ENCODE measurements at places on chromosomes 12 and 14.

DNA sequence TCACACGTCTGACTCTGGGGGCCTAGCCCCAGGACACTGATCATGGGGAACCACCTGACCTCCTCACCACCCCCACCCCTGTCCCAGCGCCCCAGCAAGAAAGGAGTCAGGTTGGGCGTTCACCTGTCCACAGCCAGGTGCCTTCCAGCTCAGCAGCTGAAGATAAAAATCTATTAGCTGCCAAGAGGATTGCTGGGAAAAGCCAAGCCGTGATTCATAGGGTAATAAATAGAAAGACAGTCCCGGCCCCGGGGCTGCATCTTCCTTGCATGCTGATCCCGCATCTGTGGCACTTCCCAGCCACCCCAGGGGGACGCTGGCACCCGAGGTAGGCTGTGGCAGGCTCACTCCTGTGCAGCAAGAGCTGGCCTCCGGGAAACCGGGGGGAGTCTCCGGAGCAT lies 70.2 kb upstream of the NCOR2 start:
- no peak for DNase-seq

DNA sequence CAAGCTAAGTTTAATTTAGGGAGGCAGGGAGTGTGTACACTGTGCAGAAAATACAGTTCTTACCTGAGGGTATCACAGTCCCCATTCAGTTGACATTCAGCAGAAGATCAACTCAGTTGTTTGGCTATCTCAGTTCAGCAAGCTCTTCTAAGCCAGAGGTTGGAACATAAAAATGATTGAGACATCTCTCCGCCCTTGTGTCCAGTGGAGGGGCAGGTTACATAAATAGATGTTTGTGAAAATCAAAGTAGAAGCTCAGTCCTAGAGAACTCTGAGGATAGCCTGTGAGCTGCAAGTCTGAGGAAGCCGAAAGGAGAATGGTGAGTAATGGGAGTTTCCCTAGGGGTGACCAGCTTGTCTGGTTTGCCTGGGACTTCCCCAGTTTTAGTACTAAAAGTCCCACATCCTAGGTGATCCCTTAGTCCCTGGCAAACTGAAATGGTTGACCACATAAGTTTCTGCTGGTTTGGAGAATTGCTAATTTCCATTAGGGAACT lies 251.4 kb upstream of the ATP2B1 start:
- no peak for DNase-seq

GRCh38 chr14:47332939-47333338 lies 342.5 kb downstream of the MDGA2 start:
- DNase-seq = no peak

GRCh38 chr12:11595080-11595479 lies 54.4 kb upstream of the ETV6 start:
- no peak for DNase-seq

DNA sequence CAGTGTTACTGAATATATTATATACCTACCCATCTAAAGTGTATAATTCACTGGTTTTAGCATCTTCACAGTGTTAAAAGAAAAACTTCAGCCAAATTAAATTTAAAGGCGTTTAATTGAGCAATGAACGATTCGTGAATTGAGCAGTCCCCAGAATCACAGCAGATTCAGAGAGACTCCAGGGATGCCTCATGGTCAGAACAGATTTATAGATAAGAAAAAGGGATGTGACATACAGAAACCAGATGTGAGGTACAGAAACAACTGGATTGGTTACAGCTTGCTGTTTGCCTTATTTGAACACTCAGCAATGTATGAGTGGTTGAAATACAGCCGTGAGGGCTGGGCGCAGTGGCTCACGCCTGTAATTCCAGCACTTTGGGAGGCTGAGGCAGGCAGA lies 84.6 kb downstream of the WNK1 start:
- no peak for DNase-seq

- DNase-seq = peak; percentile 49
These were observed 888 bp upstream of the PPP1R12A start for GRCh38 chr12:79935624-79936345.

- DNase-seq = no peak
These were observed 316.8 kb downstream of the SNAPC1 start for GRCh38 chr14:62079038-62079437.

GRCh38 chr14:76077340-76077739 lies 74.4 kb upstream of the GPATCH2L start:
- no peak for DNase-seq

DNA sequence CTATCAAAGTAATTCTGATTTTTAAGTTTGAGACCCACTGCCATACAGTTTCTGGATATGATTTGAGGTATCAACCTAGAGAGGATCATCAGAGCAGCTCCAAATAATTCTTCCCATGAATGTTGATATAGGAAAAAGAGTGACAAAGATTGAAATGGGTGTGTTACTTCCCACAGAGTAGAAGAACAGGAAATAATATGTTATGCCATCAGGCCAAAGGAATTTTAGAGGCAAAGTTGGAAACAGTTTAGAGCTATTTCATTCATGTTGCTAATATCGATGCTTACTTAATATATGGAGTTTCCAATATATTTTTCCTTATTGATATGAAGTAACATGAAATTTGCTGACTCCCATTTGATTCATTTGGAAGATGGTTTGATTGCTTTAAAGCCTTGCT lies 8.9 kb upstream of the MSRB3 start:
- DNase-seq = no peak

DNA sequence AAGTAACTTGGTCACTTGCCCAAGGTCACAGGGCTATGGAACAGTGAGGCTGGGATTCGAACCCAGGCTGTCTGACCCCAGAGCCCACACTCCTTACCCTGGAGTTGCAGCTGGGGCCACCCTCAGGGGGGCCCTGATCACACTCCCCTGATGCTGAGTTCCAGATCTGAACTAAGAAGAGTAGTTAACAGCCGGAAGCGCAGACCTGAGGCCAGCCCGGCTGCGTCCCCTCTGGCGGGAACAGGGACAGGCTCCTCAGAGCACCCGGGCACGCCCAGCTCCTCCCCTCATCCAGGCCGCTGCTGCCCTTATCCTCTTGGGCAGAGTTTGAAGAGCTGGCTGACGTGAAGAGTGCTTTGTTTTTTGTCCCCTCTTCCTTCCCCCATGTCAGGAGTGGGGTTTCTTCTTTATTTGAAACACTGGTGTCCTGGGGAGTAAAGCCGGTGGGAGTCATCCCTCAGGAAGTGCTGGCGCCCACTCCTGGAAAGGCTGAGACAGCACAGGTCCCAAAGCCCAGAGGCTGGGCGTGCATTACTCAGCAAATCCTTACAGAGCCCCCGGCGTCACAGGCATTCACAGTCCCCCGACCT lies 8.7 kb downstream of the PHB2 start:
- peak; percentile 39 for DNase-seq

GRCh38 chr12:77847060-77847541 lies 16.4 kb downstream of the NAV3 start:
- no peak for DNase-seq

DNA sequence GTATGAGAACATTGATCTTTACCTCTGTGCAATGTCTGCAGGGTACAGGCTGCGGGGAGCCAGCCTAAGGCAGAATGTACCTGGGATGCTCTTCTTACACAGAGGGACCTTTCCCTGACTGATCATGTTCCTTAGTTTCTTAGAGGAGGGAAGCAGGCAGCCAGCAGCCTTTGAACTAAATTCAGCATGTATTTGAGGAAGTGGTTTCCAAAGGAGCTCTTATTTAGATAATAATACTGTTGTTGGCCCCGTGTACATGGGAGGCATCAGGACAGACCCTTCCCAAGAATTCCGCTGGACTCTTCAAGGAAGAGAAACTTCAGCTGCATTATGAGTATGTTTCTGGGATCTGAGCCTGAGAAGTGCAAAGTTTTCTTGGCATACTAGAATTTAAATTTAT lies 98.8 kb downstream of the CCDC92 start:
- no peak for DNase-seq

GRCh38 chr14:97517566-97518234 lies 720.5 kb downstream of the VRK1 start:
- no peak for DNase-seq

DNA sequence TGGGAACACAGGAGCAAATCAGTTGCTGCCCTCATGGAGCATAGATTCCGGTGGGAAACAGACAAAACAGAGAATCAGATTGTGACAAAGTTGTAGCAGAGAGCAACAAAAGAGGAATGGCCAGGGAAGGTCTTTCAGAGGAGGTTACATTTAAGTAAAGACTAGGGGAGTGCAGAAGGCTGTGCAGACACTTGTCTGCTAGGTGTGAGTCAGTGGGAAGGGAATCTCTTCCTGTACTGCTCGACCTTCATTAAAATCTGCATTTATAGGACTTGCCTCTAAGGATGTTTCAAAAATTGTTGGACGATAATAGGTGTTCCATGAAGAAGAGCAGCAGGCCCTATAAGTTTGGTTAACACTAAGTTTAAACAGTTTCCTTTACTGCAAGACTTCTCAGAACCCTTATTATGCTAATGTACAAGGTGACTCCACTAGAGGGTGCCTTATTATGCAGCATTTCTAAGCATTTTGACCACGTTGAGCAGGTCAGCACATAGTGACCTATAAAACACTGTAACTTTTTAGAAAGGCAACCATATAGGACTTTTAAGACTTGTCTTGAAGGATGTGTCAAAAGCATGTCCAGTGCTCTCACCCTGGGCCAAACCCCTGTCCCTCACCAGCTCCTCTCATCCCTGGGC lies 91.8 kb upstream of the RIC8B start:
- DNase-seq = no peak

GRCh38 chr14:77557391-77557790 lies 58.8 kb upstream of the ISM2 start:
- no peak for DNase-seq

DNA sequence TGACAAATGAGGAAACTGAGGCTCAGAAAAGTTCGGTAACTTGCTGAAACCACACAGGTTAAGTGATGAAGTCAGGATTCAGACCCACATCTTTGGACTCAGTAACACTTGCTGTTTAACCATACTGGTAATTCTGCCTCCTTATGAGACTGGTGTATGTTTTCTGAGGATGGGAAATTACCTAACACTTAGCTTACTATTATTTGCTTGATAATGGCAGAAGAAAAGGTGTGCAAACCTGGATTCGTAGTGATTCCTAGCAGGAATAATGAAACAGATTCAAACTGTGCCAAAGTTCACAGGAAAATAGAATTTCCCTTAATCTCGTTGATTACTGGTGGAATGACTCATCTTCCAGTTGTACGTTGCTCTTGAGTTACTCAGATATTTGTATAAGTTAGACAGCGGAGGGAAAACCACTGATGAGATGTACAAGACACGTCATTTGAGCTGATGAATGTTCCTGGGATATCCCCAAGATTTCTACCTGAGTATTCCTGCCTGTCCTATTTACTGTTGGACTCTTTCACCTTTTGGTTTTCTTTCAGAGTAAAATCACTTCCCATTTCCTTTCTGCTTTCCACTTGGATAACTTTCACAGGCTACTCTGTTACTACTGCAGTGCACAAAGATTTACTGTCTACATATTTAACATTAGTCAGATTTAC lies 37.5 kb downstream of the PRORP start:
- DNase-seq = no peak

DNA sequence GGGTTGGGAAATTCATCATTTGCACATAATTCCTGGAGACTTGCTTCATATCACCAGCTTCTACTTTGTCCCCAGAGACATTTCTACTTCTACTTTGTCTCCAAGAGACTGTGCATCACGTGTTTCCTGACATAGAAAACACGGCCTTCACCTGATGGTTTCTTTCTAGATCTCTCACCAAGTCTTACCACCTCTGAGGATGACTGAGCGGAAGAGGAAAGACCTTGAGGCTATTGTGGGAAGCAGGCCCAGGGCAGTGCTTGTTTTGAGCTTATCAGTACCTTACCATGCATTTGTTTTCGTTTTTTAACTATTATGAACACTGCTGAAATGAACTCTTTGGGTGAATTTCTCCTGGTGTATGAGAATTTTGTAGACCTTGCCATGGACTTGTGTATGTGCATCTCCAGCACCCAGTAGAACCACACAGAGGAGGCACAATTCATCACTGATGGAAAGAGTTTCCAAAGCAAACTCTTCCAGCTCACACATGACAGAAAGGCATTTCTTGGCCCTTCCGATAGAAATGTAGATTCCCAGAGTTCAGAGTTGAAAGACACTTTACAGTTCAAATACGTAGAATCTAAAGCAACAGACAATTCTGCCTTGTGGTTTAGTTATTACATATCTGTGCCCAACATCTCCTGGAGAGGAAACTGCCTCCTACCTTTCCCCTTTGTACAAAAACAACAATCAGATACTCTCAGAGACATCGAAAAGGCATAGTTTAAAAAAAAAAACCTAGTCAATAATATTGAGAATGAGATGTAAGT lies 434.7 kb downstream of the FUT8 start:
- no peak for DNase-seq

DNA sequence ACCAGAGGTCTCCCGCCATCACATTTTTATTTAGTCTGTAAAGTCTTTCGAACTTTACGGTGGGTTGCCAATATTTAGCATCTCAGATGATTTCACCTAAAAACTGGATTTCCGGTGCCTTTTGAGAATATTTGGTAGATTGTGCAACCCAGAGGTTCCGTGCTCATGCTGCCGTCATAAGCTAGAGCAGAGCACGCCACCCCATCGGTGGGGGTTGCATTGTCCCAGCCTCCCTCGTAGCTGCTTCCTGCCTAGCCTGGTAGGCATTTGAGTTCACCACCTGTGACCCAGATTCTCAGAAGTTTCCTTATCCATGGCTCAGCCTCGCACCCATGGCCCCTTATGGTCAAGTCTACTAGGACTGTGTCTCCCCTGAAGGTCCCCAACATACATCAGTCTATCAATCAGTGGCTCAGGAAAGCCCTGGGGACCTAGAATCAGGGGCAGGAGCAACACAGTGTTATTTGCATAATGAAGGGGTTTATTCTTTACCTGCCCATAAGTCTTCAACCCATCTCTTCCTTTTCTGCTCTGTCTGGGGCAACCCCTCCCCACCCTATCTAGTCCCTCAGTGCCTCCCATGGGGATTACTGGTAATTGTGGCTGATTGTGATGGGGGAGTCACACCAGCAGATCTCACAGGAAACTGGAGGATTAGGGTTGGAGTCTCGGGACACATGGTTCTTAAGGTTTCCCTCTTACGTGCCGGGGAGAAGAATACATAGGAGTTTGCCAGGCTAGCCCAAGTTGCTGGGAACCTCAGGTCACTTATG lies 152.3 kb downstream of the PHETA1 start:
- no peak for DNase-seq

DNA sequence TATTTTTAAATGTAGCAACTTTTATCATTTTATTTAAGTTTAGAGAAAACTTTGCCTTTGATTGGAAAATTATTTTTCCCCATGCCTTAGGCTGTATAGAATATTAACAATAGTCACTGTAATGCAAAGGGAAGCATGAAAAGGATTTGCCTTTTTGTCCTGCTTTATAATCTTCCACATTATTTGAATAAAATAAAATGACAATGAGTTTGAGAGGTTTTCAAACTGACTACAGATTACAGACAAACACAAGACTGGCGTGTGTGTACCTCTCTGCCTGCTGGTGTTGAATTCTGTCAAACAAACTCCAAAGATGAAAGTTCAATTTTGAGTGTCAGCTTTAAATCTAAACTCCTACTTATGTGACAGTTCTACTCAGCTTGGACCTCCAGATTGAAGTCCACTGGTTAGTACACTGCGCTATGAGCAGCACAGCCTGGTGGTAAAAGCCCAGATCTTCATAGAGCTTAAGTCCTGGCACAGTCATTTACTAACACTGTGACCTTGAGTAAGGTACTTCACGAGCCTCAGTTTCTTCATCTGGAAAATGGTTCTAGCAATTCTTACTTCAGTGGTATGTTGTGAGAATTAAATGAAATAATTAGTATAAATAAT lies 98.3 kb upstream of the CPNE8 start:
- DNase-seq = no peak

Data from NCI-H187 treated with DMSO at 0.1 percent for 48 hours (cell line).